ENCODE measurements at places on chromosomes 13 and 19. TPM values are rescaled to one million over a fixed set of nuclear protein-coding genes. Genes with fewer than 3 reads are reported as not detected.

- H3K4me3 ChIP-seq = peak overlapping the region; percentile 85
- peaks cover 64% of the 10 kb centered on the region for H3K4me1 ChIP-seq
- H3K36me3 ChIP-seq = peaks cover 13% of the 10 kb centered on the region
- H3K27me3 ChIP-seq = no peaks in the 10 kb centered on the region
Measured at GRCh38 chr19:17530586-17530985, 19.1 kb downstream of the PGLS start.

GRCh38 chr13:53017433-53017970, 11.1 kb upstream of the OLFM4 start:
- no peak overlapping the region for H3K27ac ChIP-seq
- peaks cover 5% of the 10 kb centered on the region for H3K36me3 ChIP-seq
- no peak for DNase-seq
- no peaks in the 10 kb centered on the region for H3K4me1 ChIP-seq
- H3K27me3 ChIP-seq = peaks cover 4% of the 10 kb centered on the region

- H3K27ac ChIP-seq = no peak overlapping the region
- H3K27me3 ChIP-seq = no peaks in the 10 kb centered on the region
- H3K4me3 ChIP-seq = no peak overlapping the region
- H3K4me1 ChIP-seq = no peaks in the 10 kb centered on the region
Measured at GRCh38 chr19:13079542-13079986, 23.1 kb downstream of the LYL1 start.

DNA sequence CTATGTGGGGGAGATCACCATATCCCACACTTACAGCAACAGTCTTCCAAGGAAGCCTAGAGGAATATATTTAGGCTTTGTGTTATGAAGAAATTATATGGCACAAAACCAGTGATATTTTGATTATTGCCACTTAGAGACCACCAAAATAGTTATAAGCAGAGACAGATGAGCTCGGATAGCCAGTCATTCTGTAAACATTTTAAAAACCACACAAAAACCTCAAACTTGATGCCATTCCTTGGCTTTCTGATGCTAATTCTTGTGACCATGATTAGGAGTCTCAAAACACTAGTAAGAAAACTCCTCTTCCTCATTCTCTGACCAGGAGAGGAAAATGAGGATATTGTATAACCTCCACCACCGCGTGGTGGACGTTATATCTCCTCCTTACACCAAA, 496.4 kb downstream of the FOXO1 start:
- H3K36me3 ChIP-seq = no peaks in the 10 kb centered on the region
- H3K4me3 ChIP-seq = no peak overlapping the region
- H3K27ac ChIP-seq = no peak overlapping the region
- peaks cover 27% of the 10 kb centered on the region for H3K27me3 ChIP-seq
- DNase-seq = no peak

DNA sequence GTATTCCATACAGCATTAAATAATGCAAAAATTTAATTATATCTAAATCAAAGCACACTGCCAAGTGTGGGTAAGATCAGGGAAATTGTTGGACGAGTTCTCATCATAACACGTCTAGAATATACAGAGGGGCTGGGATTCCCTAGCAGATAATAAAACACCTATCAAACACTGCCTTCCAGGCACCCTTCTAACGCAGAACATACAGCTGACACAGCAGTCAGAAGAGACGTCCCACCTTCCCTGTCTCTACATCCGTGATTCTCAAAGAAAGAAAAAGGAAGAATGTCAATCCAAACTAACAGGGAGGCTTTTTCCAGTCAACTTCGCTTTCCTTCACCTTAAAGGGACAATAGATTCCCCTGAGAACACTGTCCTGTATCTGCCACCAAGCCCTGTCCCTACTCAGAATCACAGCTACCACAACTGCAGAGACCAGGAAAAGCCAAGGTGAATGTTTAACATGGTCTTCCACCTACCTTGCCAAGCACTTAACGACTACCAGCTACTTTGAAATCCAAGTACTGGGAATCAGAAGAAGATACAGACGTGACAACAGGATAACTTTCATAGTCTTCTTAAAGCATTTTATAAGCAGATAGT, 38.5 kb downstream of the TBC1D4 start:
- no peaks in the 10 kb centered on the region for H3K4me1 ChIP-seq
- no peak overlapping the region for H3K4me3 ChIP-seq
- H3K27ac ChIP-seq = no peak overlapping the region

DNA sequence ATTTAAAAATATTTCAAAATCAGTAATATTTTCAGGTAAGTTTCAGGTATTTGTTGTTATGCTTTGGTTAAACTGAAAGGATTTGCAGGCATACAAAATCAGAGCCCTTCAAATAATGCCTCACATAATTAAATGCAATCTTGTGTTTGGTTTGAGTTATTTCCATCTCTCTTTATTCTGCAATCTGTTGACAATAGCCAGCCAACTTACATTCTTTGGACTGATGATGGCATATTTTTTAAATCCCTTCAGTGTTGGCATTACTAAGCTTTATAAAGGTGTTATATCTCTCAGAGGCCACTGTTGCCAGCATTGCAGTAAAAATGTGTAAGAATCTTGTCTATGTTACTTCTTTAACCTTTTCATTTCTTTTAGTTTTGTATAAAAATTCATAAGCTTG, 257.2 kb upstream of the RFC3 start:
- no peak overlapping the region for H3K27ac ChIP-seq
- H3K4me1 ChIP-seq = no peaks in the 10 kb centered on the region
- no peak overlapping the region for H3K4me3 ChIP-seq
- peaks cover 8% of the 10 kb centered on the region for H3K27me3 ChIP-seq

DNA sequence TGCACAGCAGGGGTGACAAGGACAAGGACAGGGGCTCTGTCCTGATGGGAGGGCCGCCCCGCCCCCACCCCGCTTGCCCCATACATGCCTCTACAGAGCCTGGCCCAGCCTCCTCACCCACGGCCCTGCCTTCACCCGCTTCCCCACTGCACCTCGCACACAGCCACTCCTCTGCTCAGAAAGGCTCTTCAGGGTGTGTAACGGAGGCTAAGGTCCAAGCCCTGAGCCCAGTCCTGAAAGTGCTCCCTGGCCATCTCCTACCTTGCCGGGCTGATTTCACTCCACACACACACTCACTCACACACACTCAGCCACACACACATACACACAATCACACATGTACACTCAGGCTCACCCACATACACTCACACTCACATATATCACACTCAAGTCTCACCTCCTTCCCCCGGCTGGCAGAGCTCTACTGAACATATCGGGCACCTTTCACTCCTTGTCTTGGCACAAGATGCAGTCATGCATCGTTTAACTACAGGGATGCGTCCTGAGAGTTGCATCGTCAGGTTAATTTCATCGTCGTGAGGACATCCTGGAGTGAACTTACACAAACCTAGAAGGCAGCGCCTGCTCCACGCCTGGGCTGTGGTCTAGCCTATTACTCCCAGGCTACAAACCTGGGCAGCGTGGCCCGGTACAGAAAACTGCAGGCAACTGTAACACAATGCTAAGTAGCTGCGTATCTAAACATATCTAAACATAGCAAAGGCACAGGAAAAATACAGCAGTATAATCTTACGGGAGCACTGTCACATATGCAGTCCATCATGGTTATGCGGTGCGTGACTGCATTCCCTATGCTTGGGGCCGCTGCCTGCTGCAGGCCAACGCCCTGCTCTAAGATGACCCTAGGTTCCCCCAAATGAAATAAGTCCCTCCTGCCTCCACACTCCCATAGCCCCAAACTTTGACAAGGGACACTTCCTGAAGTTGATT, 13.1 kb downstream of the EPS15L1 start:
- no peaks in the 10 kb centered on the region for H3K27me3 ChIP-seq
- no peak for DNase-seq
- H3K36me3 ChIP-seq = no peaks in the 10 kb centered on the region
- no peak overlapping the region for H3K4me3 ChIP-seq
- H3K27ac ChIP-seq = no peak overlapping the region

DNA sequence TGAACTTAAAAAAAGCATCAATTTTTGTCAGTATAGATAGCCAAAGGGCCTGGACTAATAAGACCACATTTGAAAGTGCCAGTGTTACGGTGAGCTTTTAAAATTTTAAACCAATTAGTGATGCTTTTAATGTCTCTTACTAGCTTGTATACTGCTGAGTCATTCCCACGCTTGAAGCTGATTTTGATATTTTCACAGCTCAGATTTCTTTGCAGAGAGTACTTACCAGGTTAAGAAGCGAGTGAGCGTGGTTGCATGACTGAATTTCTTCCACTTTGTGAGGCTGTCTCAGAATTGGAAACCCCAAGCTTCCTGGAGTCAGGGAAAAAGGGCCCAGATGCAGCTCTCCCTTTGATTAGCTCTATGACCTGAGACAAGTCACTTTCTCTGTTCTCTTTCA, 74.5 kb upstream of the NBEA start:
- H3K4me3 ChIP-seq = no peak overlapping the region
- DNase-seq = no peak
- H3K4me1 ChIP-seq = no peaks in the 10 kb centered on the region
- H3K27ac ChIP-seq = no peak overlapping the region
- no peaks in the 10 kb centered on the region for H3K36me3 ChIP-seq

- peaks cover 32% of the 10 kb centered on the region for H3K4me1 ChIP-seq
- H3K36me3 ChIP-seq = peaks cover 67% of the 10 kb centered on the region
- no peaks in the 10 kb centered on the region for H3K27me3 ChIP-seq
- no peak for DNase-seq
- no peak overlapping the region for H3K4me3 ChIP-seq
Measured at GRCh38 chr19:57754091-57754673, 7.6 kb downstream of the ZNF776 start.

- H3K4me1 ChIP-seq = peaks cover 36% of the 10 kb centered on the region
- no peak for DNase-seq
- no peaks in the 10 kb centered on the region for H3K36me3 ChIP-seq
- peaks cover 66% of the 10 kb centered on the region for H3K27me3 ChIP-seq
- H3K4me3 ChIP-seq = peak overlapping the region; percentile 63
Measured at GRCh38 chr19:7869910-7870511, 4.2 kb downstream of the PRR36 start.

DNA sequence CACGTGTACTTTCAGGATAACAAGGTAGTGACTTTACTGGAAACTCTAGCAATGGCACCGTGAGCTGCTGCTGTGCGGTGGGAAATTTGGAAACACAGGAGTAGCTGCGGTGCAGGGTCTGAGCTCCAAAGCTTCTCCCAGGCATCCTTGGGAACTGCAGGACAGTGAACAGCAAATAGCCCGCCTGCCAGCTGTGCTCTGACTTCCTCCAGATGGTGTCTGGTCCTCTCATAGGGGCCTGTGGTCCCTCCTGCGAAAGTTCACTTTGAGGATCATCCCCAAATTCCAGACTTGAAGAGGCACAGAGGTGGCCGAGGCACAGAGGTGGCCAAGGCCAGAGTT, 287.3 kb upstream of the MAB21L1 start:
- no peaks in the 10 kb centered on the region for H3K36me3 ChIP-seq
- H3K27me3 ChIP-seq = peaks cover 9% of the 10 kb centered on the region
- H3K4me1 ChIP-seq = no peaks in the 10 kb centered on the region
- no peak for DNase-seq
- no peak overlapping the region for H3K27ac ChIP-seq
- no peak overlapping the region for H3K4me3 ChIP-seq

The CEACAM4 gene
- polyA plus RNA-seq = not detected

The RASIP1 gene
- not detected for polyA plus RNA-seq

The CBY2 gene
- not detected for polyA plus RNA-seq

All from naive B cell (primary cell).